ENCODE measurements at places on chromosomes 5 and 9.

DNA sequence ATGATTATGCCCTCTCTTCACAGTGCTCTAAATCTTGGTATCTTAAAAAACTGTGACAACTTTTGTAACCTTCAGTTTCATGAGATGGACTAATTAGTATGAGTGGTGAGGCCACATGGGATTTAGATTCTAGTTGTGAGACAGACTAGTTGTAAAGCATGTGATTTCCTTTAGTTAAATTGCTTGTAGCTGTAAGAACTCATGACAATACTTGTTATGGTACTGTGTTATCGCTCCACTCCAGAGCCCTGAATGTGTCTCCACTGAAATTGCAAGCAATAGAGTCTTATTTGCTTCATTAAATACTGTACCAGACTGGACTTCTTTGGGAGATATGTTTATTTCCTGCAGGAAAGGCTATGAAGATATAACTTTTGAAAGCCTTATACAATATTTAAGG is 1198.3 kb upstream of the CDH6 start:
- DNase-seq = no peak

DNA sequence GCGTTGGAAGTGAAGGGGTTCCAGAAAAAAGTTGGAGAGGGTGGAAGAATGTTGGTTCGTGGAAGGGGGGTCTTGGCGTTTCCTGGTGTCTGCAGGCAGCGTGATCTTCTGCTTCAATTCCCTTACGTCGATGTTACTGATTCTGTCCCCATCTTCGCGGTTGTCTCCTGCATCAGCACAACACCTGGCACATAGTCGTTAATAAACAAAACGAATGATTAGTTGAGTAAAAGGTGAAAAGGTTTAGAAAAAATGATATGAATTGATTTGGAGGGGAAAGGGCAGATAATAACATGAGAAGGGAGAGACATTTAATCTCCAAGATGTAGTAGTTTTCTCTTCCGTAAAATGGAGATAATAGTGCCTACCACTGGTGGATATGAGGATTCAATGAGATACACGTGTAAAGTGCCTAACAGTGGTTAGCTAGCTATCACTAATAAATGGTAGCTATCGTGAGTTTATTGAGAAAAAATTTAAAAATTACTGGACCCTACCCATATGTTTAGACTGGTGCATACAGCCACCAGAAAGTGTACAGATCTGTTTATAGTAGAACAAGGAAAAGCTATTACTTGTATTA is 556 bp downstream of the MTREX start:
- DNase-seq = peak; percentile 5

GRCh38 chr5:53991942-53992341 is 318.4 kb downstream of the ARL15 start:
- DNase-seq = no peak

GRCh38 chr9:130283539-130284248 is 18.1 kb downstream of the HMCN2 start:
- no peak for DNase-seq

GRCh38 chr9:31030741-31031202 is 1353.7 kb upstream of the ACO1 start:
- no peak for DNase-seq

- no peak for DNase-seq
Observed at GRCh38 chr9:28929433-28929832, 1356.2 kb upstream of the C9orf72 start.

DNA sequence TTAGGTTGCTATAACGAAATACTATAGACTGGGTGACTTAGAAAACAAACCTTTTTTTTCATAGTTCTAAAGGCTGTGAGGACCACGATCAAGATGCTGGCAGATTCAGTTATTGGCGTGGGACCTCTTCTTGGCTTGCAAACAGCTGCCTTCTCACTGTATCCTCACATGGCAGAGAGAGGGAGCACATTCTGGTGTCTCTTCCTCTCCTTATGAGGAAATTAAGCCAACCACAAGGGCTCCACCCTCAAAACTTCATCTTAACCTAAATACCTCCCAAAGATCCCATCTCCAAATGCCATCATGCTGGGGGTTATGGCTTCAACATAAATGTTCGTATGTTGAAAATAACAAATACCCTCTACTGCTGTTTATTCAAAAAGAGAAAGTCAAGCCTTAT is 197.1 kb downstream of the CEMIP2 start:
- DNase-seq = no peak

- DNase-seq = no peak
Observed at GRCh38 chr5:172508471-172509404, 54.4 kb upstream of the SH3PXD2B start.

GRCh38 chr5:145960848-145961600 is 24.6 kb downstream of the SH3RF2 start:
- no peak for DNase-seq

DNA sequence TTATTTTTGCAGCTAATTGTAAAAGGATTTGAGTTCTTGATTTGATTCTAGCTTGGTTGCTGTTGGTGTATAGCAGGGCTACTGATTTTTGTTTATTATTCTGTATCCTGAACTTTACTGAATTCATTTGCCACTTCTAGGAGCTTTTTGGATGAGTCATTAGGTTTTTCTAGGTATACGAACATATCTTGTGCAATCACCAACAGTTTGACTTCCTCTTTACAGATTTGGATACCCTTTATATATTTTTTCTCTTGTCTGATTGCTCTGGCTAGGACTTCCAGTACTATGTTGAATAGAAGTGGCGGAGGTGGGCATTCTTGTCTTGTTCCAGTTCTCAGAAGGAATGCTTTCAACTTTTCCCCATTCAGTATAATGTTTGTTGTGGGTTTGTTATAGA is 210.8 kb downstream of the FGF10 start:
- DNase-seq = no peak

- no peak for DNase-seq
Observed at GRCh38 chr5:8363138-8363537, 494.2 kb downstream of the MTRR start.

- no peak for DNase-seq
Observed at GRCh38 chr5:28779161-28779754, 1740.9 kb upstream of the CDH9 start.

DNA sequence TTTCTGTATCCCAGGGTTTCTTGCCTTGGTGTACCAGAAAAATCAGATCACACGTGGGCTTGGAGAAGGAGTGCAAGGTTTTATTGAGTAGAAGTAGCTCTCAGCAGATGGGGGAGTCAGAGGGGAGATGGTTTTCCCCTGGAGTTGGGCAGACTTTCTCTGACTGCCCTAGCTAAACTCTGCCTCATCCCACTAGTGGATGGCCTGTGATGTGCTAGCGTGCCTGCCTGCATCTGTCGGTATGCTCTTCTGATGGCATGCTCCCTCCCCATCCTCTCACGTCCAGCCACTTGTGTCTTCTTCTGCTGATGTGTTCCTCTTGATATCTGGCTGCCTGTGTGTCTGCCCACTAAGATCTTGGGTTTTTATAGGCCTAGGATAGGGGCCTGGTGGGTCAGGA is 616.1 kb upstream of the RGMB start:
- DNase-seq = no peak

GRCh38 chr5:138110266-138110963 is 26.6 kb downstream of the WNT8A start:
- peak; percentile 31 for DNase-seq

DNA sequence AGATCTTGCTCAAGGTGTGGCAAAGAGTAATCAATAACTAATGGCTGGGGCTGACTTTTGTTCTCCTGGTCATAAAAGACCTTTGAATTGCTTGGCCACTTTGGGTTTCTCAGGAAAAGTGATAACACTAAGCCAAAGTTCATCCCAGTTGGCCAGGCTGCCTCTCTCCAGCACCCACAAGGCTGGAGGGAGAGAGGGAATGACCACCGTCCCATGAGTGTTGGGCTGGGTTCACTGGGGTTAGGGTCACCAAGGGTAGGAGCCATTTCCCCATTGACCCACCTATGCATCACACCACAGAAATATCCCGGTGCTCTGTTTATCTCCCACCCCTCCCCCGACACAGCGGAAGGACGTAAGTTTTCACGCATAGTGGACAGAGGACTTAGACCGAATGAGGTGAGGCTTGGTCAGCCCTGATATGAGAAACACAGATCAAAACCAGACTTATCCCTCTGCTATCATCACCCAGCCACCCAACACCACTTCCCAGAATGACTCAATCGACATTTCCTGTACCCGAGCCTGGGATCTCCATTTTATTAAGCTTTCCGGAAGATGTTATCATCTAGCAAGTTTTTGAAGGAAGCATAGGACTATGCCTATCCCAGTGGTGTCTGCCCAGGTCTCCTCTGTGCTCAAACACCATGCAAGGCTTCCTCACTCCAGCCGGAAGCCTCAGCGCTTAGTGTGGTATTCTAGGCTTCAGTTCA is 27.0 kb upstream of the PPARGC1B start:
- no peak for DNase-seq

GRCh38 chr5:72474046-72474500 is 33.1 kb downstream of the ZNF366 start:
- DNase-seq = no peak

- DNase-seq = no peak
Observed at GRCh38 chr5:133247151-133247709, 195.4 kb downstream of the HSPA4 start.

- peak; percentile 30 for DNase-seq
Observed at GRCh38 chr5:131589510-131590348, 45.3 kb downstream of the RAPGEF6 start.

DNA sequence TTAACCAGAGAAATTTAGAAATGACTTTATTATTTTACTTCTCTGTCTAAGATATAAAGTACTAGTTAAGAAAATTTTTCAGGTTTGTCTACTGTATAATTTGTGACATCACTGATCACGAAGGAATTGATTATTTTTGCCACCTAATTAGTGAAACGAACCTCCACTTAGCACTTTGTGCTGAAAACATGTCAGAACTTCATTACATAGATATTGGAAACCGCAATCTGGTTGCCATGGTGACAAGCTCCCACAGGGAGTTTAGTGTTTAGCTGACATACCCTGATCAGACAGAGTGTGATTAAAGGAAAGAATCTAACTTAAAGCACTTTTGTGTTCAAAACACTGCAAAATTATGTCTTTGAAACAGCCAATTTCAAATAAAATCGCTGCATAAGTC is 668.4 kb upstream of the CCNG1 start:
- peak; percentile 40 for DNase-seq

GRCh38 chr9:91359083-91359482 is 2.6 kb downstream of the AUH start:
- DNase-seq = no peak

- DNase-seq = no peak
Observed at GRCh38 chr5:31583129-31583528, 51.0 kb downstream of the C5orf22 start.

- DNase-seq = no peak
Observed at GRCh38 chr5:96067894-96068614, 106.4 kb upstream of the ELL2 start.

- DNase-seq = no peak
Observed at GRCh38 chr5:172085738-172086137, 79.3 kb upstream of the FBXW11 start.

GRCh38 chr9:120765910-120766425 is 27.2 kb downstream of the FBXW2 start:
- DNase-seq = no peak

- no peak for DNase-seq
Observed at GRCh38 chr5:163360656-163361055, 76.7 kb upstream of the CCNG1 start.
